ENCODE measurements at places on chromosomes 7 and 10.

DNA sequence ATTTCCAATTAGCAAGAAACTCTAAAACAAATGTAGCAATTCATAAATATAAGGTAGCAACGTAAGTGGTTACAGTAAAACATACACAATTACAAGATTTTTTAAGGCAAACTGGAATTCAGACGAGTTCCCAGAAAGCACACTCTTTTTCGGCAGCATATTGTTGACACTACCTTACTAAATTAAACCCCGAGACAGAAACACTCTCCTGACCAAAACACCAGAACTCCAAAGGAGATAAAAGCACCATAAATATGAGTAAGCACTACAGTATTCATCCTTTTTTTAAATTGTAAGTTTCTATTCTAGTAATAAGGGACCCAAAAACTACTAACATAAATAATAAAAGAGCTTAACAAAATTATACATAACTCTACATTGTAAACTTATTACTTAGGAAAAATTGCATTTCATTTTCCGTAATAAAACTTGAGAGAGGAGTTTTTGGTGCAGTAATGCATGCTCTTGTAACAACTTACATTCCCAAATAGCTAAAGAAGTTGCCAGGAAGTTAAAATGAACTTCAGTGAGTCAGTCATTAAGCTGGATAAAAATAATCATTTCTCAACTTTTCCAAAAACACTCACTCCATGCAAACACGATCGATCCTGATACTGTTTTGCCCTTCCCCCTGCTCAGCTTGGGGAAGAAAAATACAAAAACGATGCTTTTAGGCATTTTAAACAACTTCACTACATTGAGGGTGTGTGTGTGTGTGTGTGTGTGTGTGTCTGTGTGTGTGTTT, 2.0 kb downstream of the PIP4K2A start:
- DNase-seq, result no peak

GRCh38 chr10:126397640-126398382, 9.5 kb upstream of the ADAM12 start:
- no peak for DNase-seq

- no peak for DNase-seq
Measured at GRCh38 chr7:158733220-158733519, 28.6 kb upstream of the NCAPG2 start.

DNA sequence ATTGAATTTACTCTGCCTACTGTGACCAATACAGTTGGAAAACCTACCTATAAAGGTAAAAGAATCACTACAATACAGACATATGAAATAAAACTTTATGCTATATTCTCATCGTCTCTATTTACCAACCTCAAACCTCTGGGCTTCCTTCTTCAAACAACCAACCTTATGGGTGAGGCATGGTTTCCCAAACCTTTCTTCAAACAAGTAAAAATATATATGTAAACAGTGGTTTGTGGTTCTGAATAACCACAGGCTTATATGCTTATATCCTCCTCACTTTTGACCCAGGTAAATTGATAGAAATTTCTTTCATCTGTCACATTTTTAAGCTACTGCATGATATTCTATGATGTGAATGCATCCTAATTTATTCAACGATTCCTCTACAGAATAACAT, 103.6 kb downstream of the ITGB1 start:
- no peak for DNase-seq

DNA sequence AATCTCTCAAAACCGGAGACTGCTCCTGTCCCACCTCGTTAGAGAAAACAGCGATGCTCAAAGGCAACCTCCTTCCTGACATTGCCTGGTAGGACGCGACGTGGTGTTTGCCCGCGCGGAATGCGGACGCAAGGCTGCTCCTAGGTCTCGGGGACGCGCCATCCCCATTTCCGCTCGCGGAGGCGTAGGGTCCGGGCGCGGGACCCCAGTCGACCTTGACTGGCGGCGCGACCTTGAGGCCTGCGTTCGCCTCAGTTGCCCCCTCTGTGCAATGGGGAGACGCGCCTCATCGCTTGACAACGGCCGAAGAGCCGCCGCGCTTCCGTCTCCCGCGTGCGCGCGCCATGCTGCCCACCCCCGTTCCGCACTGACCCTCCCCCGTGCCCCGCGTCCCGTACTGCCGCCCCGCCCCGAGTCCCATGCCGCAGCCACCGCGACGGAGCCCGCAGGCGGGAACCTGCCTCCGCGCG, 412 bp upstream of the PPIA start:
- peak; percentile 88 for DNase-seq

GRCh38 chr10:77787440-77787839, 139.1 kb downstream of the DLG5 start:
- DNase-seq, result no peak

- DNase-seq, result no peak
Measured at GRCh38 chr10:128712661-128713400, 586.6 kb upstream of the MKI67 start.

DNA sequence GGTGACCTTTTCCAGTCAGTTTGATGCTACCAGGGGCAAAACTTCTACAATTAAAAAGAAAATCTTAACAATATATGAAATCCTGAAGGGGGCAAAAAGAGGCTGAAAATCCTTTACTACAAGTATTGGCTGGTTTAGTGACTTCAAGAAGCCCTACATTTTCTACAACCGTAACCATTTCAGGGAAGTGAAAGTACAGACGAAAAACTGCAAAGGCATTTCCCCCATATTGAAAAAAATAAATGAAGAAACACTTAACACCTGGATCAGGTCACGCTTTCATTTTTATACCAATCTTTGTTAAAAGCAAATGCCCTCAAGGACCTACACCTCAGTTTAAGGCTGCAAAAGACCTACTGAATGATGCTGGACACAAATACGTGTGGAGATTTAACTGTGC, 38.6 kb downstream of the IL6 start:
- no peak for DNase-seq

- no peak for DNase-seq
Measured at GRCh38 chr7:36747280-36748016, 23.2 kb upstream of the AOAH start.

GRCh38 chr10:133343558-133343957, 3.6 kb upstream of the PRAP1 start:
- DNase-seq, result no peak

DNA sequence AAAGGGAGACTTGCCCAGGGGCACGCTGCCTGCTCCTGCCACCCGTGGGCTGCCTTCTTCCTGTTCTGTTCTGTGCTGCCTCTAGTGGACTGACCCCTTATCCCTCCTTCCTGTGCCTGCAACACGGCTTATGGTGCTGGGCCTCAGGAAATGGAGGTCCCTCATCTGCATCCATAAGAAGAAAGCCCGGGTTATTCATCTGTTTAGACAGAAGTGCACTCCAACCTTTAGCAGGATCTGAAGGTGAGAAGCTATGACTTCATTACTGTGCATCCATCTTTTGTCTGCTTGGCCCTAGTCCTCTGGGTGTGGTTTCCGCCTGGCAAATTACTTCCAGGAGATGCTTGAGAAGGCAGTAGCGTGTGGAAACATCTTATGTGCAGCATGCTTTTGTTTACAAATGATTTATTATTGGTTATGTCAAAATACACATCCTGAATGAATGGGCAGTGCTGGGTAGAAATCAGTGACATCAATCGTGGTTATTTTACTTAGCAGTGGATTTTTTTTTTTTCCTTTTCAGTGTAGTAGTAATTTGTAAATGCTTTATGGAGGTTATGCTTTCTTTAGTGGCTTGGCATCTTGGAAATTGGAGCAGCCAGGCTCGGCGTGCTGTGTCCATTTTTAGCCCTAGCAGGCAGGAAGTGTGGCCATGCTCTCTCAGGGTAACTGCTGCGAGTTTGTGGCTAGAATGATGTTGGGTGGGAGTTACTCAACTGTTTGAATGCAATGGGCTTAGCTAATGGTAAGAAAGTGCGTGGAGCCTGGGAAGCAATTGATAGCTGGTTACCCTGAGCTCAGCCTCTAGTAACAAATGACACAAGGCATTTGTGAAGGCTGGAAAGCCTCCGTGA, 12.7 kb downstream of the PTPRE start:
- no peak for DNase-seq

- DNase-seq, result no peak
Measured at GRCh38 chr10:133276435-133277201, at the start of gene ADAM8. TSS of gene ADAM8 (minus strand) at chr10:133276868. CDS start at chr10:133276817, 51 bp downstream.

GRCh38 chr7:20742913-20743312, 43.8 kb downstream of the SP8 start:
- DNase-seq, result no peak

DNA sequence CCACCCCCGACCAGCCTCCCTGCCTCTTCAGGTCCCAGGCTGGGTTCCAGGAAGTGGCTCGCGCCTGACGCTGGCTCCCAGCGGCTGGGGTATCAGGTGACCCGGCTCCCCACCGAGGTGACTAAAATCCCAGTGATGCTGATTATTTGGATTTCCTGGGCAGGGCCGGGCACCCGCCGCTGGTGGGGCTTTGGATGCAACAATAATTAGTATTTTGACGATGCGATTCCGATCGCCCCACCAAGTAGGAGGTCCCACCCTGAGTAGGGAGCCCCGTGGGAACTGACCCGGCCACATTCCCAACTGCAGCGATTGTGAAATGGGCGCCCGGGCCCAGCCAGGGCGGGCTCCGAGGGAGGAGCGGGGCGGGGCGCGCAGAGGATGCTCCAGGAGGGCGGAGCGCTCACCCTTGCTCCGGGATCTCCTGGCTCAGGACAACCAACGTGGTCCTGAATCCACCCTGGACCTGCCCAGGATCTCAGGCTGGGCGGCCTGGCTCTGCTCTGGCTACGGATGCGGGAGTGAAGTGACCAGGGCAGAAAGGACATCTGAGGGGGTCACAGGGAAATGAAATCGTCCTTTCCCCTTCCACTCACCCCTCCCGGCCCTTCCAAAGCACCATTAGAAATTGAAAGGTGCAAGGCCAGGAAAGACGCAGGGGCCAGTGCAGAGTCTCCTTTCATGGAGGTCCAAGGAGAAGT, 32.6 kb downstream of the DUSP5 start:
- peak; percentile 36 for DNase-seq

DNA sequence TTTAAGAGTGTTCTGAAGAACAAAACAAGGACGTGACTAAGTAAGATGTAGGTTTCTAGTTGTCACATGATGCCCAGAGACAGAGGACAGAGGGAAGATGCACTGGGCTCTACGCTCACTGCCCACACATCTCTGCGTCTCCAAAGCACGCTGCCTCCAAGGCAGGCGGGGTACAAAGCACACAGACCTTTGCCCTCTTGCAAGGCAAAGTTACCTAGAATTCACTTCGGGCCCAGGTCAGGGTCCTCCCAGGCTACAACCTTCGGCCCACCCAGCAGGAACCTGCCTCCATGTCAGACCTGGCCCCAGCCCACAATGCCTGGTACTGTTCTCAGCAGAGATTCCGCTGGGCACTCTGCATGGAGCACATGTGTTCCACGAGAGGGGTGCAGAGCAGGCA, 26.5 kb downstream of the GRB10 start:
- DNase-seq, result no peak

DNA sequence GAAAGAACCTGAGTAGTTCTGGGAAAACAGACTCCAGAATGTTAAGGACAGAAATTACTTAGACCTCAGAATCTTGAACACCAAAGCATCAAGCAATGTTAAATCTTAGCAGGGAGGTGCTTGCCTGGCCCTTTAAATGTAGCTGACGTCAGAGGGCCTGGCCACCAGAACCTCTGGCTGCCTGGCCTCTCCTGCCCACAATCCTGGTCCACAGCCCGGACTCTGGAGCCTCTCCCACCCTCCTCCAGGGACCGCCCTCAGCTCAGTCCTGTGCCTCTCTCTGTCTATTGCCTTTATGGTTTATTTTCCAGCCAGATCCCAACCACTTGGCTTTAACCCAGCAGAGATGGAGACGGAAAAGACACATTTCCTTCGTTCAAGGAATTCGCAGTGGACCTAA, 42.2 kb upstream of the EGR2 start:
- no peak for DNase-seq

DNA sequence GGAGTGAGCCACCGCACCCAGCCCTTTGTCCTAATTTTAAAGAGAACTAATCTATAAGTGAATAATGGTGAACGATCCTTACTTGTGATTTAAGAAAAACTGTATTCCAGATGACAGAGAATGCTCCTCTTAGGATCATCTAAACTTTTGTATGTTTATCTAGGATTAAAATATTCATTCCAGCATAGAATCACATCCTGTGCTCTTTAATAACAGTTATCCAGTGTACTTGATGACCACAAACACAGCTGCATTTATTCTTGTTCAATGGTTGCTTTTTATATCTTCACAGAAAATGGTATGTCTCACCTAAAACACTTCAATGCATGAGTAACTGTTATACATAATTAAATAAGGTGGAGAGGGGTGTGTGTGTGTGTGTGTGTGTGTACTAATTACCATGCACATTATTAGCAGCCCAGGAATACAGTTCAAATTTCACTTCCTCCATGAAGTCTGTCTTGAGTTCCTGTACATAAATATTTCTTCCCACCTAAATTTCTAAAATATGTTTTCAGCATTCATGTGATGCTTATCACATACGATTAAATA, 38.5 kb upstream of the SEMA3C start:
- no peak for DNase-seq

DNA sequence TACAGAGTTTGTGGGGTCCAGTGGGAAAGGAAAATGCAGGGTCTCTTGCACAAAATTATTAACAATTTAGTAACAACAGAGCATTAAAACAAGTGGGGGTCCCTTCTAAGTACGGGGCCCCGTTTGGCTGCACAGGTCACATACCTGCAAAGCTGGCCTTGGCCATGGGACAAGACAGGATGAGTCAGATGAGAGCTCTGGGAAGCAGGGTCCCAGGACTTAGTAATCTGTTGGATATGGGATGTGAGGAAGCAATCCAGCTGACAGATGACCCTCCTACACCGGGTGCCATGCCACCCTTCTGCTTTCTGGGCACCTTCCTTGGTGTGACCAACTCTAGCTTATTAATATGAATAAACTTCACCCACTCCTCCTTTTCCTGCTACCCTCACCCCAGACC, 3.2 kb upstream of the DUSP5 start:
- no peak for DNase-seq

DNA sequence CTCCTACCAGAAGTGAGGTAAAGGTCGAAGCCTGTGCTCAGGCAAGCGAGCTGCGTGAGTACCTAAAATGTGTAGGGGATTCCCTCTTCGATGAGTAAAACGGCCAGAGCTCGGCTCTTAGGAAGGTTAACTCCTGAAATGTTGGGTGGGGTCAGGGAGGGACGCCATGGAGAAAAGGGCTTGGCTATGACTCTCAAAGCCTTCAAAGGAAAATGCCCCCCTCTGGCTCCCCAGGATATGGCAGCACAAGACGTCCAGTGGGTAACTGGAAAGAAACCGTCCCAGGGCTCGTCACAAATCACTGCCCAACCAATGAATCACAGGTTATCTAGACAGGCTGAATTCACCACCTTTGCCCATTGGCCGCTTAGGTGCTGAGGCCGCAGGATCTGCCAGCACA, 58.0 kb downstream of the CALML3 start:
- DNase-seq, result no peak

- no peak for DNase-seq
Measured at GRCh38 chr10:70838270-70838805, 22.6 kb downstream of the SGPL1 start.
